ENCODE measurements at places on chromosomes 2 and 18. TPM values are rescaled to one million over a fixed set of nuclear protein-coding genes. Genes with fewer than 3 reads are reported as not detected.

- H3K4me1 ChIP-seq = no peaks in the 10 kb centered on the region
- no peaks in the 10 kb centered on the region for H3K27me3 ChIP-seq
- no peak overlapping the region for H3K27ac ChIP-seq
- no peaks in the 10 kb centered on the region for H3K36me3 ChIP-seq
- no peak for DNase-seq
- no peak overlapping the region for H3K4me3 ChIP-seq
Measured at GRCh38 chr2:132875193-132875592, 205.2 kb upstream of the LYPD1 start.

DNA sequence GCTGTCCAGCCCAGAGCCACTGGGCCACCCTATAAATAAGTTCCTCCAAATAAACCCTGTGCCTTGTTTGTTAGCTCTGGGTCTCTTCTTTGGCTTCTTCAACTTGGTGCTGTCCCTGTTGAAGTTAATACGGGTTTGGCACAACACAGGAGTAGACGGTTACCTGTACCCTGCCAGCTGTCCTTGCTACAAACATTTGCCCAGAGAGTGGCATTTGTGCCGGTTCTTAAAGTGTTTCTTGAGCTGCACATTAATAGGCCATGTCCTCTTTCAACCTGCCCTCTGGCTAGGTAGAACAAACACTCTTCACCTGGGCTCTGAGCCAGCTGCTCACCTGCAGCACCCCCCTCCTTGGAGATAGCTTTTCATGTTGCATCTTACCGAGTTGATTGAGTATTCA, 139.2 kb downstream of the NEDD4L start:
- H3K36me3 ChIP-seq = no peaks in the 10 kb centered on the region
- peaks cover 12% of the 10 kb centered on the region for H3K4me1 ChIP-seq
- no peak overlapping the region for H3K4me3 ChIP-seq
- DNase-seq = no peak
- no peaks in the 10 kb centered on the region for H3K27me3 ChIP-seq

DNA sequence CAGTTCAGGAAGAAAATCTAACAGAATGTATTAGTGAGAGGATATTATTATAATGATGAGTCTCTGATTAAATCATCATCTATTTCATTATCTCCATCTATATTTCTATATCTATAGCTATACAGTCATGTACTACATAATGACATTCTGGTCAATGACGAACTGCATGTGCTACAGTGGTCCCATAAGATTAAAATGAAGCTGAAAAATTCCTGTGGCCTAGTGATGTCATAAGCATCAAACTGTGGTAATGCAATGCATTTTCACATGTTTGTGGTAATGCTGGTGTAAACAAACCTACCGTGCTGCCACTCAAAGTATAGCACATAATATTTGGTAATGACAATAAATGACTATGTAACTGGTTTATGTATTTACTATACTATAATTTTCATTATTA, 1127.9 kb upstream of the CHAC2 start:
- no peak overlapping the region for H3K27ac ChIP-seq
- H3K4me3 ChIP-seq = no peak overlapping the region
- H3K4me1 ChIP-seq = no peaks in the 10 kb centered on the region
- no peaks in the 10 kb centered on the region for H3K36me3 ChIP-seq
- no peak for DNase-seq

GRCh38 chr2:191569025-191569424, 108.9 kb upstream of the NABP1 start:
- H3K27ac ChIP-seq = no peak overlapping the region
- no peak overlapping the region for H3K4me3 ChIP-seq
- H3K27me3 ChIP-seq = no peaks in the 10 kb centered on the region
- H3K4me1 ChIP-seq = peaks cover 17% of the 10 kb centered on the region
- DNase-seq = no peak
- no peaks in the 10 kb centered on the region for H3K36me3 ChIP-seq

DNA sequence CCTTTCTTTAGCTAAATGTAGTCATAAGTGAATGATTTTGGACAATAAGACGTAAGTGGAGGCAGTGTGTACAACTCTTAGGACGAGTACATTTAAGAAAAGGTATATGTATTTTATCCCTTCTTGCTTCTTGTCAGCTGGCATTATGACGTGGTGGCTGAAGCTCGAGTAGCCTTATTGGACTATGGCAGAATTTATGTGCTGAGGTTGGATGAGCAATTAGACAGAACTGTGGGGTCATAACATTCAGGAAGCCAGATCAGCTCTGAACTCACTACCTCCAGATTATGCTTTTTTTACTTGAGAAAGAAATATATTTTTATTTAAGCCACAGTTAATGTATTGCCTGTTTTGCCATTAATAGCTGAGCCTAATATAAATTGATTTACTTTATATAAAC, 661.5 kb downstream of the ERBB4 start:
- no peaks in the 10 kb centered on the region for H3K27me3 ChIP-seq
- no peak overlapping the region for H3K27ac ChIP-seq
- no peaks in the 10 kb centered on the region for H3K36me3 ChIP-seq
- DNase-seq = no peak
- no peaks in the 10 kb centered on the region for H3K4me1 ChIP-seq
- no peak overlapping the region for H3K4me3 ChIP-seq

GRCh38 chr2:9377461-9378097, 45.7 kb downstream of the ITGB1BP1 start:
- peaks cover 53% of the 10 kb centered on the region for H3K36me3 ChIP-seq
- peak overlapping the region; percentile 60 for H3K27ac ChIP-seq
- H3K27me3 ChIP-seq = no peaks in the 10 kb centered on the region

GRCh38 chr2:195687320-195688086, 30.5 kb downstream of the SLC39A10 start:
- no peaks in the 10 kb centered on the region for H3K36me3 ChIP-seq
- no peak overlapping the region for H3K4me3 ChIP-seq
- H3K27me3 ChIP-seq = no peaks in the 10 kb centered on the region
- H3K27ac ChIP-seq = no peak overlapping the region
- DNase-seq = no peak

- H3K4me3 ChIP-seq = no peak overlapping the region
- no peaks in the 10 kb centered on the region for H3K27me3 ChIP-seq
- no peaks in the 10 kb centered on the region for H3K4me1 ChIP-seq
- no peaks in the 10 kb centered on the region for H3K36me3 ChIP-seq
- DNase-seq = no peak
Measured at GRCh38 chr2:156908825-156909224, 348.7 kb upstream of the GALNT5 start.

GRCh38 chr18:48990481-48991318, 39.9 kb upstream of the SMAD7 start:
- H3K27me3 ChIP-seq = no peaks in the 10 kb centered on the region
- H3K4me3 ChIP-seq = no peak overlapping the region
- H3K27ac ChIP-seq = no peak overlapping the region
- H3K36me3 ChIP-seq = no peaks in the 10 kb centered on the region
- peaks cover 18% of the 10 kb centered on the region for H3K4me1 ChIP-seq

DNA sequence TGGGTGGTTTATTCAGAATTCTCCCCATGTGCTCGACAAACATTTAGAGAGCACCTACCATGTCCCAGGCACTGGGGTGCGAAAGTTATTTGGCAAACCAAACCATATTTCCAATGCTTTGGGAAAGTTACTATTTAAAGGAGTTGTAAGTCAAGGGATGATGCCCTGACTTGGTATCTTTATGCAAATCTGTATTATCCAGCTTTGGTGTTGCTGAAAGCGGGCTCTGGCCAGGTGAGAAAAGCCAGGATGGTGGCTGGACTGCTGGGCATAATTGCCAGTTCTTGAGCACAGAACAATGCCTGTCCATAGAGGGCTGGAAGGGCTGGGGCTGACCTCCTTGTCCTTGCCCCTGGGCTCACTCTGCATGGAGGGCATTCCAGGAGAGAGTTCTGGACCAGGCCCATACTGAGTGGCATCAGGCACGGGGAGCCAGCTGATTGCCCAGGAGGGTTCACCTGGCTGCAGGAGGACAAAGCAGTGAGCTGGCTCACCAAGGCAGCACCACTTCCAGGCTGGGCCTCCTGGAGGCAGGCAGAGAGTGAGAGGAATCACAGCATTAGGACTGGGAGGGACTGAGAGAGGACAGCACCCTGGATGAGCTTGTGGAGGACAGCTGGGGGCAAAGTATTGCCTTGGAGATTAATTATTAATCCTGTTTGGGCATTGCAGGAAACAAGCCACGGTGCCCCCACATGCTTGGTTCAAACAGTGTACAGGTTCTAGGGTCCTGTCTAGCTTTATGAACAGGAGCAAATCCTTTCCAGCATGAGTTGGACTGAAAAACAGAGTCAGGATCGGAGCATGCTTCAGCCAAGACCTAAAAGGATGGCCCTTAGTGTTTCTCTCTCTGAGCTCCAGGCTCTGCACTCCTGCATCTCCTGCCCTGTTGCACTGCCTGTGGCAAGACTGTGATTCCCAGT, 7.1 kb downstream of the KHK start:
- no peak overlapping the region for H3K27ac ChIP-seq
- no peak overlapping the region for H3K4me3 ChIP-seq
- H3K4me1 ChIP-seq = peaks cover 10% of the 10 kb centered on the region
- no peaks in the 10 kb centered on the region for H3K36me3 ChIP-seq
- no peak for DNase-seq

- no peaks in the 10 kb centered on the region for H3K27me3 ChIP-seq
- no peak overlapping the region for H3K4me3 ChIP-seq
- H3K27ac ChIP-seq = no peak overlapping the region
- no peak for DNase-seq
- no peaks in the 10 kb centered on the region for H3K36me3 ChIP-seq
- H3K4me1 ChIP-seq = peaks cover 27% of the 10 kb centered on the region
Measured at GRCh38 chr2:108586631-108587030, 52.4 kb downstream of the LIMS1 start.

- H3K36me3 ChIP-seq = no peaks in the 10 kb centered on the region
- no peak for DNase-seq
- H3K27me3 ChIP-seq = peaks cover 10% of the 10 kb centered on the region
- H3K4me3 ChIP-seq = no peak overlapping the region
Measured at GRCh38 chr18:5302606-5303005, 7.1 kb upstream of the ZBTB14 start.

DNA sequence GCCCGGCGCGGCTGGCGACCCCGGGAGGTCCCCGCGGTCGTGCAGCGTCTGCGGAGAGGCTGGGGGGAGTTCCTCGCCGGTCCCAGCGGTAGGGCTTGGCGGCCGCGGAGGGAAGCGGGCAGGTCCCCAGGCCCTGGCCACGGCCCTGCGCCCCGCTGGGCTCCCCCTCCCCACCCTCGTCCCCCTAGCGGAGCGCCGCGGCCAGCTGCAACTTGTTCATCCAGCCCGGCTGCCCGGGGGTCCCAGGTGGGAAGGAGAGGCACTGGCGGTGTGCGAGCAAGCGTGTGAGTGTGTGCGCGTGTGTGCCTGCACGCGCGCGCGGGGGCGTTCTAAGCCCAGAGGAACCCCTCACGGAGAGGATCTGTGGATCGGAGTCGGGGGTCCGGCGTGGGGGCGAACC, 1.3 kb downstream of the PTPRM start:
- peak overlapping the region; percentile 92 for H3K4me3 ChIP-seq
- peak; percentile 79 for DNase-seq
- H3K4me1 ChIP-seq = peaks cover 31% of the 10 kb centered on the region

- H3K36me3 ChIP-seq = no peaks in the 10 kb centered on the region
- no peak overlapping the region for H3K27ac ChIP-seq
- H3K4me1 ChIP-seq = peaks cover 3% of the 10 kb centered on the region
Measured at GRCh38 chr18:43578706-43579105, 301.4 kb upstream of the SYT4 start.

DNA sequence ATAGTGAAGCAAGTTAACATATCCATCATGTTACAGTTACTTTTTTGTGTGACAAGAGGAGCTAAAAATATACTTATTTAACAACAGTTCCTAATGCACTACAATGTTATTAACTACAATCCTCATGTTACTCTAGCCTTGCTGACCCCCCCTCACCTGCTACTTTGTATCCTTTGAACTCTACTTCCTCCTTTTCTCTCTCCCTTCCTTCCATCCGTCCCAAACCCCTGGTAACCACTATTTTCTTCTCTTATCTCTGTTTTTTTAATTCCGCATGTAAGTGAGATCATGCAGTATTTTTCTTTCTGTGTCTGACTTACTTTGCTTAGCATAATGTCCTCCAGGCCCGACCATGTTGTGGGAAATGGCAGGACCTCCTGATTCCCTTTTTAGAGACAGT, 59.4 kb downstream of the NPAS2 start:
- H3K36me3 ChIP-seq = no peaks in the 10 kb centered on the region
- no peak for DNase-seq
- no peak overlapping the region for H3K4me3 ChIP-seq
- H3K4me1 ChIP-seq = no peaks in the 10 kb centered on the region

DNA sequence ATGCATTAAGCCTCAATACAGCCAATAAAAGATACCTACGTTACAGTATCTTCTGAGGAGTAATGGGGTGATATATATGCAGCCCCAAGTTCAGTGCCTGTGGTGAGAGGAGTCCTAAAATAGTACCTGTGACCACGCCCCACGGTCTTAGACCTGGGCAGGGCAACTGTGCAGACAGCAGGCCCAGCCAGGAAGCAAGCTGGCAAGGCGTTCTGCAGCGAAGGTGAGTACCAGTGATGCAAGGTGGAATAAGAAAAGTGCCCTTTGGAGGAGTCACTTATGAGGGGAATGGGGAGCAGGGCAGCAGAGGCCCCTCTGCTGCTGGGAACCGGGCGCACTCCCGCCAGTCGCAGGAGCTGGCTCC, 12.7 kb upstream of the MAP3K2 start:
- H3K27me3 ChIP-seq = no peaks in the 10 kb centered on the region
- no peaks in the 10 kb centered on the region for H3K36me3 ChIP-seq
- no peak overlapping the region for H3K4me3 ChIP-seq

- peaks cover 30% of the 10 kb centered on the region for H3K4me1 ChIP-seq
- no peak overlapping the region for H3K27ac ChIP-seq
- H3K27me3 ChIP-seq = no peaks in the 10 kb centered on the region
Measured at GRCh38 chr2:37149626-37150322, 7.0 kb downstream of the EIF2AK2 start.

GRCh38 chr18:33576999-33577646, 896 bp upstream of the ASXL3 start:
- peak overlapping the region; percentile 61 for H3K4me3 ChIP-seq
- peaks cover 12% of the 10 kb centered on the region for H3K4me1 ChIP-seq
- peaks cover 31% of the 10 kb centered on the region for H3K27me3 ChIP-seq
- H3K36me3 ChIP-seq = no peaks in the 10 kb centered on the region
- DNase-seq = no peak

- no peaks in the 10 kb centered on the region for H3K36me3 ChIP-seq
- H3K4me3 ChIP-seq = no peak overlapping the region
- DNase-seq = no peak
- H3K4me1 ChIP-seq = no peaks in the 10 kb centered on the region
- H3K27ac ChIP-seq = no peak overlapping the region
Measured at GRCh38 chr2:198191651-198192050, 387.3 kb downstream of the PLCL1 start.

DNA sequence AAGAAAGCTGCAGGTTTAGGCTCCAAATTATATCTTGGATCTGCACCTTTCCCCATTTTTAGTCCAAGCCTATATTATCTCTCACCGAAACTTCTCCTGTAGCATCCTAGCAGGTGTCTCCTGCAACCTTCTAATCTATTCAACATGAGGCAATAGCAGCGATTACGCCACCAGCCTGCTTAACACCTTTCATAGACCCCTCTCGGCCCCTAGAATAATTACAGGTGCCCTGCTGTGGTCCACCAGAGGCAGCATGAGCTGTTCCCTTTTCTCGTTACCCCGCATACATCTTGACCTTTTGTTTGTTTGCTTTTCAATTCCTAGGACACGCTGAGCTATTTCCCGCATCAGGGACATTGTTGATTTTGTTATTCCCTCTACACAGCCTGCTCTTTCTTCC, 361.9 kb downstream of the CYRIA start:
- no peak for DNase-seq
- H3K27me3 ChIP-seq = peaks cover 3% of the 10 kb centered on the region
- H3K36me3 ChIP-seq = no peaks in the 10 kb centered on the region

The LHCGR gene
- total RNA-seq = not detected

The ESCO1 gene
- 18.3 TPM for total RNA-seq

The STEAP3 gene
- 21.3 TPM for total RNA-seq

The B3GNT7 gene
- total RNA-seq = 1.3 TPM

The NRP2 gene
- 3.4 TPM for total RNA-seq

The TLX2 gene
- 0.56 TPM for total RNA-seq

The CHRNG gene
- not detected for total RNA-seq

The CYP20A1 gene
- total RNA-seq = 25.9 TPM

The RAB31 gene
- total RNA-seq = 12.0 TPM

The CTIF gene
- total RNA-seq = 61.5 TPM

The UGGT1 gene
- total RNA-seq = 31.3 TPM

The PRSS56 gene
- not detected for total RNA-seq
